HFFc6 (cell line): ENCODE measurements at places on chromosomes 4 and X. TPM values are rescaled to one million over a fixed set of nuclear protein-coding genes. Genes with fewer than 3 reads are reported as not detected.

Gene TLR10
- not detected in 2 replicates for total RNA-seq

Gene GLRB
- 5.4 and 9.6 TPM in 2 replicates for total RNA-seq

Gene KDM5C
- 63.6 to 71.0 TPM (median 65.8 TPM) in 3 replicates for total RNA-seq

Gene GPR34
- not detected in 2 replicates for total RNA-seq

Gene IGSF1
- not detected in 3 replicates for total RNA-seq

Gene TMEM255A
- total RNA-seq: 0.43 TPM in 1 of 3 replicates, not detected in the others

DNA sequence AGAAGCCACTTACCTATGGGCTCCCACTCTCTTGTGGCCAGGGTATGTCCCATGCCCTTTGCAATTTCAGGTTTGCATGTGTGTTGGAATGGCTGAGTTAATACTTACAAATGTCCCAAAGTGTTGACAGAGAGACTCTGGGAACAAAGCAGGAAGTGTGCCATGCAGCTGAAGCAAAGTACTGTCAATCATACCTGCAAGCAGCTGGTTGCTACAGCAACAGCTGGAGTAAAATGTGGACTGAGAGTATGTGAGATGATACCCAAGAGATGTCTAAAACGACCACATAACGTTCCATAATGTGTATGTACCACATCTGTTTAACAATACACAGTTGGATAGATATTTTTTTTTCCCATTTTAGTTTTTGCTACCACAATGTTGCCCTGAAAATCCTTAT lies 82.8 kb upstream of the CAMK2D start:
- no peak for DNase-seq

- DNase-seq: no peak
These were observed 206.7 kb downstream of the CEP135 start for GRCh38 chr4:56155432-56155831.

DNA sequence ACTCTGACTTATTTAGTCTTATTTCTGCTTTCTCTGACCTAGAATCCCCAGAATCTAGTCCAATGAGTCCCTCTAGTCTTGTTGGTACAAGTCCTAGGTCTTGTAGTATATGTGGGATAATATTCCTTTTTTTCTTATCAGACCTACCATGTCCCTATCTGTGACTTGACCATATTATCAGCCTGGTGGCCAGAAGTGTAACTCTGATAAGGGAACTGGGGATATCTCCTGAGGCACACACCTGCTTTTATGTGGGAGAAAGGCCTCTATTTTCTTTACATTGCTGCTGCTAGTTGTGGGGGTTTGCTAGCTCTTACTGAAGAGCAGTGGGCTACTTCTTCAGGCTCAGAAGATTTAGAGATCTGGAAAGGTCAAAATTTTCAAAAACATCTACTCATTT lies 38.6 kb downstream of the CFAP299 start:
- DNase-seq: no peak

- DNase-seq: no peak
These were observed 9.7 kb upstream of the TENM3 start for GRCh38 chr4:182233310-182234090.

GRCh38 chr4:143616771-143617170 lies 83.7 kb downstream of the FREM3 start:
- DNase-seq: peak; percentile 18

- DNase-seq: no peak
These were observed 15.5 kb downstream of the MCF2 start for GRCh38 chrX:139692506-139692849.

DNA sequence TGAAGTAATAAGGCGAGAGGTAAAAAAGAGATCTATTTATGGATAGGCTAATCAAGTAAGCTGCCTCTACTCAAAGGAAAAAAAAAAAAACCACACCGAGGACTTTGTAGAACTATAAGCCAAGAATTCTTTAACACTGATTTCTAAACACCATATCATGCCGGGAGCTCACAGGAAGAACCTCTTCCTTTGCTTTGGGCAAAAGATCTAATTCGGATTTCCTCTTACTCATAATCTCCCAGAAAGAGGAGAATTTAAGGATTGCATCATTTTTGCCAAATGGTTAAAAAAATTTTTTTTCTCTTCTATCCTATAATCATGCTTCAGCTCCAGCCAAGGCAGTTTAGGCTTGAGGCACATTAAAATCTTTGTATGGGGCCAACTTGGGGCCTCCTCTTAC lies 95.5 kb downstream of the ZNF827 start:
- peak; percentile 79 for DNase-seq
